Left lung (tissue), 14 donors: ENCODE measurements at places on chromosomes 6 and 20. TPM values are rescaled to one million over a fixed set of nuclear protein-coding genes. Genes with fewer than 3 reads are reported as not detected.

DNA sequence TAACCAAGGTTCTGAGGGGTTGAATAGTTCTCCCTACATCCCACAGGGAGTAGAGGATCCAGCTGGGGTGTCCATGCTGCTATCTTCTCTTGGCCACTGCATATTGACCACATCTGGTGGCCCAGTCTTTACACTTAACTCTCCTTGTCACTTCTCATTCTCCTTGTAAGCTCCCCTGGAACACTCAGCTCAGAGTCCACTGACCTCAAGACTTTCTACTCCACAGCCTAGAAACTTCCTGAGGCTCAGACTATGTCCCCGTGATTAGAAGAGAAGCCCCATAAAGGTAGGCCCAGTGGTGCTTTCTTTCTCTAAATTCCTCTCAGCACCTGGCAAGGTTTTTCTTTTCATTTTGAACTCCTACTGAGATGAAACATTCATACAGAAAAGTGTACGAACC, 13.3 kb upstream of the ZFAND3 start:
- H3K27ac ChIP-seq = no peak overlapping the region
- H3K36me3 ChIP-seq = no peaks in the 10 kb centered on the region
- no peak overlapping the region for H3K4me3 ChIP-seq
- DNase-seq = no peak
- H3K27me3 ChIP-seq = no peaks in the 10 kb centered on the region

DNA sequence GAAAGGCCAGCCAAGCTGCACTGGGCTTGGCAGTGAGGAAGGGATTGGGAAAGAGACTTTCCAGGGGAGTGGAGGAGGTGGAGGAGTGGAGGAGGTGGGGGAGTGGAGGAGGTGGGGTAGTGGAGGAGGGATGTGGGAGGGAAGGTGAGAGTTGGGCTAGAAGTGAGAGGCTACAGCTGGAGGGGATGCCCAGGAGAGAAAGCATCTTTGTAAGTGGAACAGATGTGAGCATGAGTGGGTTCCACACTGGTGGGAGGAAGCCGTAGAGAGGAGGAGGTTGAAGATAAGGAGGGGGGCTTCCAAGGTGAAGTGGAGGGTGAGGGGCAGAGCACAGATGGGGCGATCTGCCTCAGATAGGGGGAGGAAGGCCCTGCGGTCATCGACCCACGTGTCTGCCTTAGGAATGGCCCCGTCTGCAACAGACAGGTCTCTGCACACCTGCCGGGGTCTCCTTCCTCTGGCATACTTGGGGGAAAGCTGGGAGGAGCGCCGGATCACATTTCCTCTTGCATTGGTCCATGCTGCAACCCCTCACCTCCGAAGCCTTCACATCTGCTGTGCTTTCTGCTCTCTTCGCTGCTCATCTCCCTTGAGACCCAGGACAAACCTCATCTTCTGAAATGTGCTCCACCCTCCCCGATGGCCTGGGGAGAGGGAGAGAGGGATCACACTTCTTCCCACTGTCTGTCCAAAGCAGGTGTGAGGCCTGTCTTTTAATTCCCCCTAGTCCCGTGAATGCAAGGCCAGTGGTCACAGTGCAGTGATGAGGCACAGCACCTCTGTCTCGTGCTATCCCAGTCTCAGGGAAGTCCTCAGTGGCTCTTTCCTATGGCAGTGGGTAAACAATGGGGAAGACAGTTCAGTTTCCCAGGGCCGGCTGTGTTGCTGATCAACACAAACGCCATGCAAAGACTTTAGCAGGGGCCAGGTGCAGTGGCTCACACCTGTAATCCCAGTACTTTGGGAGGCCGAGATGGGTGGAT, 48.6 kb upstream of the SNX9 start:
- no peak overlapping the region for H3K4me3 ChIP-seq
- H3K27me3 ChIP-seq = no peaks in the 10 kb centered on the region
- peaks cover under 1% of the 10 kb centered on the region for H3K4me1 ChIP-seq
- no peak overlapping the region for H3K27ac ChIP-seq
- no peaks in the 10 kb centered on the region for H3K36me3 ChIP-seq

GRCh38 chr20:1119128-1119505, 715 bp downstream of the PSMF1 start:
- peak overlapping the region; percentile 92 for H3K4me3 ChIP-seq
- DNase-seq = no peak
- peak overlapping the region; percentile 57 for H3K27ac ChIP-seq
- peaks cover 60% of the 10 kb centered on the region for H3K4me1 ChIP-seq

GRCh38 chr20:62696989-62697388, 11.6 kb upstream of the NTSR1 start:
- no peaks in the 10 kb centered on the region for H3K4me1 ChIP-seq
- H3K27ac ChIP-seq = no peak overlapping the region
- H3K36me3 ChIP-seq = no peaks in the 10 kb centered on the region
- H3K27me3 ChIP-seq = no peaks in the 10 kb centered on the region

DNA sequence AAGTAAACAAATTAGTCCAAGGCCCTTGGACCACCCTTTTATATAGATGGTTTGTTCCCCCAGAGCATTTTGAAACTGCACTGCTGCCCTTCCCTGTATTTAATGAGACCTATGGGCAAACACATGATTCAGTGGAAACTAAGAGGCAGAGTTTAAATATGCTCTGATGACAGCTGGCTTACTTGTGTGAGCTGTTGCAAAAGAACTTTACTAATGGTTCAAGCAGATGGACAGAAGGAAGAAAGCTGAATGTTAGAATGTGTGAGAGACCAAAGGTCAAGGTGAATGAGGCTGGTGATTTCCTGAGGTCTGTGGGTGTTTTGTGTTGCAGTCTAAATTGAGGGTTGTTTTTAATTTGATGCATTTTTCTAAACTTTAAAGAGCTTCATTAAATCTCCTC, 123.0 kb upstream of the CEP162 start:
- H3K4me3 ChIP-seq = no peak overlapping the region
- no peak overlapping the region for H3K27ac ChIP-seq
- H3K4me1 ChIP-seq = no peaks in the 10 kb centered on the region
- H3K27me3 ChIP-seq = no peaks in the 10 kb centered on the region
- no peaks in the 10 kb centered on the region for H3K36me3 ChIP-seq

GRCh38 chr20:33897313-33897912, 86.3 kb downstream of the CHMP4B start:
- no peak overlapping the region for H3K4me3 ChIP-seq
- no peaks in the 10 kb centered on the region for H3K36me3 ChIP-seq
- no peaks in the 10 kb centered on the region for H3K4me1 ChIP-seq
- no peak for DNase-seq

DNA sequence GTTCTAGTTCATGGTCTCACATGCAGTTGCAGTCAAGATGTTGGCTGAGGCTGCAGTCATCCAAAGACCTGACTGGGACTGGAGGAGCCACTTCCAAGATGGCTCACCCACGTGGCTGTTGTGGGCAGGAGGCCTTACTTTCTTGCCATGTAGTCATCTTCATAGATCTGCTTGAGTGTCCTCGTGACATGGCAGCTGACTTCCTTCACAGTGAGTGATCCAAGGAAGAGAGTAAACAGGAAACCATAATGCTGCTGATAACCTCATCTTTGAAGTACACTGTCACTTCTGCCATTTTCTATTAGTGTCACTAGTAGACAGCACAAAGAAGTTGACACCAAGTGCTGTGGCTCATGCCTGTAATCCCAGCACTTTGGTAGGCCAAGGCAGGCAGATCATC, 40.1 kb upstream of the AKIRIN2 start:
- H3K36me3 ChIP-seq = no peaks in the 10 kb centered on the region
- H3K27me3 ChIP-seq = no peaks in the 10 kb centered on the region
- no peak overlapping the region for H3K4me3 ChIP-seq
- H3K27ac ChIP-seq = no peak overlapping the region

HLA-G gene
- 17.7 TPM for total RNA-seq
